ENCODE measurements at places on chromosomes 13 and 19. TPM values are rescaled to one million over a fixed set of nuclear protein-coding genes. Genes with fewer than 3 reads are reported as not detected.

Gene SH3GL1
- total RNA-seq: 55.7 TPM

Gene MAG
- total RNA-seq: not detected

Gene SIGLEC8
- total RNA-seq: not detected

Gene REX1BD
- total RNA-seq: 80.6 TPM

Gene MCEMP1
- 4.8 TPM for total RNA-seq

Gene FBXO17
- not detected for total RNA-seq

Gene LSM14A
- total RNA-seq: 246 TPM

Gene IRGC
- not detected for total RNA-seq

Gene SHISA7
- total RNA-seq: not detected

Gene LRG1
- total RNA-seq: not detected

Gene SERTAD1
- total RNA-seq: 31.2 TPM

Gene ZNF524
- total RNA-seq: 12.6 TPM

Gene SIN3B
- total RNA-seq: 60.2 TPM

Gene ZNF491
- 1.9 TPM for total RNA-seq

Gene ATXN8OS
- not detected for total RNA-seq

Gene SIGLEC5
- 0.54 TPM for total RNA-seq

Measured in natural killer cell (primary cell).